HS-5 (cell line): ENCODE measurements at places on chromosomes 13 and 19.

GRCh38 chr13:99944102-99944501 lies 27.5 kb downstream of the ZIC5 start:
- no peak for DNase-seq

- no peak for DNase-seq
Measured at GRCh38 chr13:35723053-35723461, 246.6 kb upstream of the MAB21L1 start.

DNA sequence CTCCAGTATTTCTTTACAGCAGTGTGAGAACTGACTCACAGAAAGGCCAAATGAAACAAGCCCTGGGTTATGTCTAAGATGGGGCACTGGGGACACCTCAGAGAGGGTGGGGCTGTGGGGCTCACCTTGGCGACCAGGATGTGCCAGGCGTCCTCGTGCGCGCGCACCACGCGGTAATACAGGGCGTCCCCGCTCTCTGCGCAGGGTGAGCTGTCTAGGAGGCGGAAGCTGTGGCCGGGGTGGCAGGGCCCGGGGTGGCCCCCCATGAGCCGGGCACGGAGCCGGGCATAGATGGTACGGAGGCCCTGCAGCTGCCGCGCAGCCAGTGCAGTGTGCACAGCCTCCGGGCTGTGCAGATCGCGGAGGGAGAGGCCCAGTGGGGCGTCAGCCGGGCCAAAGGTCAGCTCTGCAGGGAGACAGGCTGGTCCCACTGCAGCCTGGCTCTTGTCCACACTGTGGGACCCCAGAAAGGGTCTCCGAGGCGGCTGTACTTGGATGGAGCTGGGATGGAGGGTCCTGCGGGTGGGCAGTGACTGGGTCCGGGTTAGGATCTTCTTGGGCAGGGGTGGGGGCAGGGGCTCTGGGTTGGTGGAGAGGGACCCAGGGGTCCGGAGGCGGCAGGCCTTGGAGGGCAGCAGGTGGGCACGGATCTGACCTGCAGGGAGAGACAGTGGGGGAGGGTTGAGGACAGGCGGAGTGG lies 3.4 kb downstream of the PEAK3 start:
- no peak for DNase-seq

- DNase-seq = no peak
Measured at GRCh38 chr19:47229676-47230053, 1.3 kb downstream of the BBC3 start.

DNA sequence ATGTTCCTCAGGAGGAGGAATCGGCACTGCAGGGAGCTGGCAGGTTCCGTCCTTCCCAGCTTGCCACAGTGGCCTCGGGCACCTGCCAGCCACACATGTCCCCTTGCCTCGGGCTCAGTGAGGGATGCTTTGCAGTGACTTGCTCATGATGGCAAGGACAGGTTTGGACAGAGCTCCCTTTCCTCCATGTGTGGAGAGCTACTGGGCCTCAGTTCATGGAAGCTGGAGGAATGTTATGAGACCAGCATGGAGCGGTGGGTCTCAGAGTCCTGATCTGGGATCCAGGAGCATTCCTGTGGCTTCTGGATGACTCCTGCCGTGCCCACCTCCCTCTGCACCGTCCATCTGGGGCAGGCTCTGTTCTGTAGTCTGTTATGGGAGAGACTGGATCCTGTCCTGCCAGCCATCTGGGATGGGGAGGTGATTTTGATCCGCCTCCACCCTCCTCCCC lies 59.2 kb downstream of the SIPA1L3 start:
- no peak for DNase-seq

GRCh38 chr13:75960538-75960994 lies 324.4 kb downstream of the LMO7 start:
- no peak for DNase-seq

GRCh38 chr19:33385956-33386355 lies 12.4 kb downstream of the CEBPG start:
- DNase-seq = no peak

DNA sequence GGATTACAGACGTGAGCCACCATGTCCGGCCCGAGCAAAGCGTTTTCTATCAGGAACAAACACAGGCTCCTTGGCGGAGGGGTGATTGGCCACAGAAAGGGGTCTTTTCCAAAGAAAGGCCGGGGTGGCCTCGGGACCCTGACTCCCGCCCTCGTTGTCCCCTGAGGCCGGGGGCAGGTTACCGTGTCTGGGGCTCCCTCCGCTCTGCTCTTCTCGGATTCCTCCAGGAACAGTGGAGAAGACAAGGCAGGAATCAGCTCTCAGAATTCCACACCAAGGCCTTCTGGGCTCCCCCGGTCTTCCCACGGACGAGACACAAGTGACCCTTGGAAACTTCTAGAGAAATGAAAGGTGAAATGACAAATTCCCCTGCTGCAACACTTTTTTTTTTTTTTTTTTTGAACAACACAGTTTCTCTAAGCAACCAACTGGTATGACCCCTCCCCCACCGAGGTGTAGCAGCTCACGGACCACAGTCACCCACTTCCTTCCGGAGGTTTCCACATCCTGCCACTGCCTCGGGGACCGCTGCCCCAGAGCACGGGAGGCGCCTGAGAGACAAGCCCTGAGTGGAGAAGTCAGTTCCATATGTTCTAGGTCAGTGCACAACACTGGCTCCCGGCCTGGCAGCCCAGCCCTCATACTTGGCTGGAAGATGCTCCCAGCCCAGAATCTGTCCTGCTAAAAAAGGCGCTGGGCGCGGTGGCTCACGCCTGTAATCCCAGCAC lies 11.0 kb downstream of the MOB3A start:
- no peak for DNase-seq

DNA sequence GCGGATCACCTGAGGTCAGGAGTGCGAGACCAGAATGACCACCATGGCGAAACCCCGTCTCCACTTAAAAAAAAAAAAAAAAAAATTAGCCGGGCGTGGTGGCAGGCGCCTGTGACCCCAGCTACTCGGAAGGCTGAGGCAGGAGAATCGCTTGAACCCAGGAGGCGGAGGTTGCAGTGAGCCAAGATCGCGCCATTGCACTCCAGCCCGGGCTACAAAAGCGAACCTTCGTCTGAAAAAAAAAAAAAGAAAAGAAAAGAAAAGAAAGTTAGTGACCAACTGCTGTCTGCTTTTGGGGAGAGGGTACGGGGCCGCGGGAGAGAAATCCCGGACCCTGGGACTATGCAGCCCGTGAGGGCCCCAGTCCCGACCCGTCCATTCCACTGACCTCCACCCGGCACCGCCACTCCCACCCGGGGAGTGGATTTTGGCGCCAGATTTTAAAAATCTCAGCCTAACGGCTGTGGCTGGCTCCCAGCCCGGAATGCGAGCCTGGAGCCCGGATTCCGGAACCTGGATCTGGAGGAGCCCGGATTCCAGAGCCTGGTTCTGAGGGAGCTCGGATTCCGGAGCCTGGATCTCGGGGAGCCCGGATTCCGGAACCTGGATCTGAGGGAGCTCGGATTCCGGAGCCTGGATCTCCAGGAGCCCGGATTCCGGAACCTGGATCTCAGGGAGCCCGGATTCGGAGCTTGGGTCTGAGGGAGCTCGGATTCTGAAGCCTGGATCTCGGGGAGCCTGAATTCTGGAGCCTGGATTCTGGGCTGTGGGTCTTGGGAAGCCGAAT lies 6.1 kb upstream of the LMNB2 start:
- DNase-seq = peak; percentile 76

DNA sequence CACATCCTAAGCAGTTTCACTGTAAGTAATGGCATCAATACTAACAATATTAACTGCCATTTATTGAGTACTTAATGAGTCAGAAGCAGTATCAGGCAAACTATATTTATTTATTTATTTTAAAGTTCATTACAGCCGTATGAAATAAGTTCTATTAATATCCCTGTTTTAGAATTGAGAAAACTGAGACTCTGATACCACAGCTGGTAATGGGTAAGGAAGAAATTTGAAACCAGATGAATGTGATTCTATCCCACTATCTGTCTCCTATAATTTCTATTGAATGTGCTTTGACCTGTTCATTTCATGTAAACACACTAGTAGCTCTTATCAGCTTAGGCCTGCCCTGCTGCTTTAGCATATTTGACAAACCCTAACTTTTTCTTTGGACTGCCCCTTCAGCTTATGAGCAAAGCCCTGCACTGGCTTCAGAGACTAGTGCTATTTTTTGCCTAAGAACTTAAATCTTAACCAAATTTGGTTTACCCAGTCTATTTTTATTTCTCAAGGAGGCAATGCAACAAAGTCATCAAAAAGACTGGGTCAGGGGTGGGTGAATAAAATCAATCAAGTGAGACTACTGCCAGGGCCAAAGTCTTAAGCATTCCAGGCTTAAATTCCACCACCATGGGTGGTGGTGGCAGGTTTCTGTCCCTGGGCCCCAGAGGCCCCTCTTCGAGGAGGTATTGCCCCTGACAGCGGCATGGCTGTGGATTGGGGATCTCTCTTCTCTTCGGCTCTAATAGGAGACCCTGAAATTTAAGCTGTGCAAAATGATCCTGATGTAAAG lies 143.4 kb downstream of the DLEU7 start:
- no peak for DNase-seq

GRCh38 chr19:15125232-15126067 lies 18.2 kb downstream of the SYDE1 start:
- DNase-seq = peak; percentile 96

DNA sequence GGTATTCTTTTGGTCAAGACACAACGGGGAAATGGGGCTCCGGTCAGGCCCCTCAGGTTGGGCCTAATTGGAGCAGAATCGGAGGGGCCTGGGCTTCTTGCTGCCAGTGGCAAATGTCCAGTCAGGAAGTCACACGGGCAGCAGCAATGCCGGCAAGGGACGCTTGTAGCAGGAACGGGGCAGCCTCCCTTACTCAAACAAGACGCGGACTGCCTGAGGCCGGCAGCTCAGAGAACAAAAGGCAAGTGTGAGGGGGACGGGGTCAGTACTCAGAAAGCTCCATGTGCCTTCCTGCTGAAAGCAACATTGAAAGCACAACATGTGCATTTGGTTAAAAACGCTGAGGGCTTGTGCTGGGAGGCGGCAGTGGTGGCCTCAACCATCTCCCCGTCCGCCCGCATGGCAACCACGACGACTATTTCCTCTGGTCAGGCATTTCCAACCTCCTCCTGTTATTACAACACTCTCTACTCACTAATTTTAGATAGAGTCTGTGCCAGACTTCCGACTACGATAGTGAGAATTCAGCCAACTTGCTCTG lies 20.5 kb upstream of the RASA3 start:
- DNase-seq = no peak

- DNase-seq = no peak
Measured at GRCh38 chr19:30293051-30293785, 79.0 kb upstream of the ZNF536 start.

- no peak for DNase-seq
Measured at GRCh38 chr13:94087100-94087499, 392.4 kb downstream of the DCT start.

DNA sequence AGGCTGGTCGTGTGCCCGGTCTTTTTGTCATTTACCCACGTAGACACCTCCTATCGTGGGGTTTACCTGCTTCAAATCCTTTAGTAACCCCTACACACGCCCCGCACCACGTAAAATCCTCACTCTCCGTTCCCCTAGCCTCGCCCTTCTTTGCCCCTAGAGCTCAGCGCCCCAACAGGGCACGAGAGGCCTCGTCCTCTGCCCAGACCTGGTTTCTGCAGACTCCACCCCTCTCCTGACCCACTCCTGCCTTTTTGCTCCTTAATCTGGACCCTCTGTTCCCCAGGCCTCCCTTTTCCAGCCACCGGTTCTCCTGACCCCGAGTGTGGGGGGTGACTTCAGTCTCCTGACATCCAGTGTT lies 412 bp downstream of the ZNF528 start:
- DNase-seq = no peak

GRCh38 chr19:51507640-51508058 lies 6.0 kb upstream of the SIGLEC12 start:
- DNase-seq = no peak

- DNase-seq = peak; percentile 36
Measured at GRCh38 chr19:47370045-47370611, 21.0 kb downstream of the DHX34 start.

DNA sequence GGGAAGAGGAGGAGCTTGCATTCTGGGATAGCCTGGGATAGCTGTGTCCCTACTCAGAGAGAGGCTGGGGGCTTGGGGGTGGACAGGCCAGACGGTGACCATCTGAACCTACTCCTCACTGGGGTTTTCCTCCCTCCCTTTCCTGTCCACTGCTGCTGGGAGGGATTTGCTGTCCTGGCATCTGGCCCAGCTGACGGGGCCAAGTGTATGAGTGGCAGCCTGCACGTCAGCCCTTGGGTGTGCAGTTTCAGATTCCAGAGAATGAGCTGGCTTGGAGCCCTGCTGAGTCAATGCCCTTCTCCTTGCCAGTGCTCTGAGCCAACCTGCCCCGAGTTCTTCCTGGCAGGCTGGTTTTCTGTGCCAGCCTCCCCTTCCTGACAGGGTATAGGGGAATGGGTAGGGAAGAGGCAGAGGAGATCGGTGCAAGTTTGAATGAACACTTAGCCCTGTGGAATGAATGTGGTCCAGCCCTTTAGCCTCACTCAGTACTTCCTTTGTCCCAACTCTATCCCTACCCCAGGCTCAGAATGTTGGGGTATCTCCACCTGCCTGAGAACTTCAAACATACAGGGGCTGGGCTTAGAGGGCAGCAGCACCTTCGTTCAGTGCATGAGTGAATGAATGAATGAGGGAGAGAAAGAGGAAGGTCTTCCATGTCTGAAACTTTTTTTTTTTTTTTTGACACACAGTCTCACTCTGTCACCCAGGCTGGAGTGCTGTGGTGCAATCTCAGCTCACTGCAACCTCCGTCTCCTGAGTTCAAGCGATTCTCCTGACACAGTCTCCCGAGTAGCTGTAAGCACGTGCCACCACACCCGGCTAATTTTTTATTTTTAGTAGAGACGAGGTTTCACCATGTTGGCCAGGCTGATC lies 1.8 kb upstream of the ANGPTL4 start:
- peak; percentile 97 for DNase-seq

GRCh38 chr19:51772977-51773376 lies 12.0 kb downstream of the FPR2 start:
- no peak for DNase-seq

GRCh38 chr13:41568972-41569351 lies 111.6 kb downstream of the RGCC start:
- no peak for DNase-seq

GRCh38 chr13:53142306-53142705 lies 113.7 kb downstream of the OLFM4 start:
- no peak for DNase-seq

GRCh38 chr13:77456271-77456670 lies 79.2 kb upstream of the SCEL start:
- DNase-seq = no peak

- no peak for DNase-seq
Measured at GRCh38 chr13:110006304-110006703, 219.9 kb upstream of the IRS2 start.

- DNase-seq = no peak
Measured at GRCh38 chr13:26222520-26223046, 469 bp upstream of the RNF6 start.

- DNase-seq = no peak
Measured at GRCh38 chr13:91930687-91931086, 532.3 kb downstream of the GPC5 start.
